Renal pelvis (tissue), 12 donors: ENCODE measurements at places on chromosomes 12 and 14. TPM values are rescaled to one million over a fixed set of nuclear protein-coding genes. Genes with fewer than 3 reads are reported as not detected.

The APOF gene
- polyA plus RNA-seq = 0.11 TPM

The TRHDE gene
- 23.8 TPM for polyA plus RNA-seq

- DNase-seq = no peak
Measured at GRCh38 chr12:91226951-91227350, 44.3 kb upstream of the DCN start.

The ACOT6 gene
- polyA plus RNA-seq = 0.38 TPM

The NRL gene
- 2.9 TPM for polyA plus RNA-seq

The UNC79 gene
- polyA plus RNA-seq = 1.5 TPM

The SLCO1A2 gene
- 0.28 TPM for polyA plus RNA-seq

DNA sequence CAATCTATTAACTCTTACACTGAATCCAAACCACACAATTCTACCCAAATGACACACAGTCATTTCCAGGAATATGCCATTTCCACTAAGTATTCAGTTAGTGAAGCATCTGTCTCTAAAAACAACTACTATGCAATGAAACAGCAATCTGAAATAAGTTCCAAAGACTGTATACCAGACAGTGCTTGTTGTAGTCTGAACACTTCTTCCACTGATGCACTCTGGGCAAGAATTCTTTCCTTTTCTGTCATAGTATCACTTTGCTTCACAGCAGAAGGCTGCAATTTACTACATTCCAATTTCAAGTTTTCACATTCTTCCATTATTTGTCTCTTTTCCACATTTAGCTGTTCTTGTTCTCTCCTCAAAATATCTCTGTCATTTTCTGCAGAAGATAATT is 25.8 kb downstream of the TRIP11 start:
- DNase-seq = no peak

The EID3 gene
- 4.5 TPM for polyA plus RNA-seq

DNA sequence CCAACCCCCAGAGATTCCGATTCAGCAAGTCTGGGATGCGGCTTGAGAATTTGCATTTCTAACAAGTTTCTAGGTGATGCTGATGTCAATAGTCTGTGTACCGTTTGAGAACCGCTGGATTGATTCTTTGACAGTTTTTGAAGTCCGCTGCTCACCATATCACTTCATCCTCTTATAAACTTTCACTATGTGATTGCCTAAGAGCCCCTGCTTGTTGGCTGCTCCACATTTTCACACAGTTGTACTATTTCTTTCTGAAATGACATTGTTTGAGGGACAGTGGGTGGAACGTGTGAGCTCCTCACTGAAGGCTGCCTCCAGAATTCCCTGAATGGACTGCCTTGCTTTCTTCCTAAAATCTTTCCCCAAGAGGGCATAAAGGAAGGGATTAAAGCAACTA is 7.7 kb downstream of the C3AR1 start:
- no peak for DNase-seq

The ZFHX2 gene
- polyA plus RNA-seq = 12.4 TPM

The EIF5 gene
- polyA plus RNA-seq = 257 TPM

DNA sequence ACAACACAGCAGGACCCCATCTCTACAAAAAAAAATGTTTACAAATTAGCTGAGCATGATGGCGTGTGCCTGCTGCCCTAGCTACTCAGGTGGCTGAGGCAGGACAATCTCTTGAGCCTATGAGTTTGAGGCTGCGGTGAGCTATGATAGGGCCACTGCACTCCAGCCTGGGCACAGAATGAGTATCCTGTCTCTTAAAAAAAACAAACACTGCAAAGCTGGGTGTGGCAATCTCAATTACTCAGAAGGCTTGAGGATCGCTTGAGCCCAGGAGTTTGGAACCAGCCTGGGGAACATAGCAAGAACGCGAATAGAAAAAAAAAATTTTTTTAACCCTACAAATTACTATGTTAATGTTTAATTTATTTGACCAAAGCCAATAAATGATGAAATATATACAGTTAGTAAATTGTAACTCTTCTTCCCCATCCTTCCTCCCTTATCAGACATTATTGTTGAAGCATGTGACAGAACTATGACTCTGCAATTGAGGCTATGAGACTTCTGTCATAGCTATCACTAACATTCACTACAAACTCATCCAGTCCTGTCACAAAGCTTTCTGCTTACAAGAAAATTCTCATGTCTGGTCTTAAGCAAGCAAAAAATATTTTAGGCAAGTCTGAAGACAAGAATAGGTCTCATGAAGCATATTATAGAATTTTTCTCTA is 9.8 kb downstream of the BTBD7 start:
- DNase-seq = no peak

The GRIP1 gene
- polyA plus RNA-seq = 29.2 TPM

The RILPL1 gene
- polyA plus RNA-seq = 20.5 TPM

The OR5AU1 gene
- 0.05 TPM for polyA plus RNA-seq

- no peak for DNase-seq
Measured at GRCh38 chr14:59187802-59188460, 536 bp upstream of the DAAM1 start.

DNA sequence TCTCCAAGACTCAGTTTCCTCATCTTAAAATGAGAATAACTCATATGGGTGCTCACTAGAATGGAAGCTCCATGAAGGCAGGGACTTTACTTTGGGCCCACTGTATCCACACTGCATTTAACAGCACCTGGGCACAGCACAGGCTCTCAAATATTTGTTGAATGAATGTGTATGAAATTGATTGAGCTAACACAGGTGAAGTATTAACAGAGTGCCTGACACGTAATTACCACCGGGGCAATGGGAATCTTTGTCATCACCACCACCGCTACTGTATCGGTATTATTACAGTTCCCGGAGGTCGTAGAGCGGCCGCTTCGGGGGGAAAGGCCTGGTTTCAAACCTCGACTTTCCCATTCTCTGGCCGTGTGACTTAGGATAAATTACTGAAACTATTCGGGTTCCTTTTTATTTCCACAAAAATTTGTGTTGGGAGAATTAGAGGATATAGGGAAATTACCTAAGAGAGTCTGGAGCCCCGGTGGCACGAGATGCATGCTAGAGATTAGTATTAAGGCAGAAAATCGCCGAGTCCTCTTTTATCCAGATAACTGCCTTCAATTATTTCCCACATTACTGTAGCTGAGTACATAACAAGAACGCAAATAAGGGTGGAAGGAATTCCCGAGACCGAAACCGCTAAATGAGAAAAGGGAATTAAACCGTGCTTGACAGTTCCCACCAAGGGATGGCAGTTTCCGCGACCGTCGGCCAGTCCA is 1.0 kb upstream of the RIC8B start:
- no peak for DNase-seq

- no peak for DNase-seq
Measured at GRCh38 chr12:130016986-130017385, 113.2 kb upstream of the TMEM132D start.

DNA sequence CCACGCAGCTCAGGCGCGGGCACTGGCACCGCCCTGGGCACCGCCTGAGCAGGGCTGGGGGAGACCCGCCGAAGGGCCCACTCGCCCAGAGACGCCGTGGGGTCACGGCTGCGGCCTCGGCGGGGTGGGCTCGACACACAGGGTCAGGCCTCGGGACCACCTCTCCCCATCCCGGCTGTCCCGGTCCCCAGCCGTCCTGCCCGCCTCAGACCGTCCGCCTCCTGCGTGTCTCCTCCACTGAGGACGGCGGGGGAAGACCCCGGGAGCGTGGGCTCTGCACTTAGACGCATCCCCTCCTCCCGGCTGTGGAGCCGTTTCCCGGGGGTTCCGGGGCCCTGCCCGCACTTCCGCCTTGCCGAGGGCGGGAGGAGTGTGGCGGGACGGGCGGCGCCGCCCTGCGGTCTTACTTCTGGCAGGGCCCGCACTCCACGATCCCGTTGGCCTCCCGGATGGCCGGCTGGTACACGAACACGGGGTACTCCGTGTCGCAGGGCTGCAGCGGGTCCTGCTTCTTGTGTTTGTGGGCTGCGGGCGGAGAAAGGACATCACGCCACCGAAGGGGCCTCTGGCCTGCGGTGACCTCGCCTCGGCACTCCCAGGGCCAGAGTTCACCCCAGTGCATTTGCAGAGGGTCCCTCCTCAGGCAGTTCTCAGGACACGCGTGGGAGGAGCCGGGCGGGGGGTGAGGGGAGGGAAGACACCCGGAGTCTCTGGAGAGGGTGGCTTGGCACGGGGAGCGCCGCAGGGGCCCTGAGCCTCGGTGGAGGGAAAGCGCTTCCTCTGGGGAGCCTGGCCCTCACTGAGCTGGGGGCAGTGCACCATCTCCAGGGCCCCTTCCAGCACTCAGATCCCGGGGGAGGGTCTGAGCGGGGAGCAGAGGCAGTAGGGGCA is 23.1 kb upstream of the LRTM2 start:
- no peak for DNase-seq

GRCh38 chr12:109289551-109289950 is 19.5 kb downstream of the FOXN4 start:
- no peak for DNase-seq

- DNase-seq = no peak
Measured at GRCh38 chr12:100484183-100484886, 10.7 kb downstream of the NR1H4 start.

DNA sequence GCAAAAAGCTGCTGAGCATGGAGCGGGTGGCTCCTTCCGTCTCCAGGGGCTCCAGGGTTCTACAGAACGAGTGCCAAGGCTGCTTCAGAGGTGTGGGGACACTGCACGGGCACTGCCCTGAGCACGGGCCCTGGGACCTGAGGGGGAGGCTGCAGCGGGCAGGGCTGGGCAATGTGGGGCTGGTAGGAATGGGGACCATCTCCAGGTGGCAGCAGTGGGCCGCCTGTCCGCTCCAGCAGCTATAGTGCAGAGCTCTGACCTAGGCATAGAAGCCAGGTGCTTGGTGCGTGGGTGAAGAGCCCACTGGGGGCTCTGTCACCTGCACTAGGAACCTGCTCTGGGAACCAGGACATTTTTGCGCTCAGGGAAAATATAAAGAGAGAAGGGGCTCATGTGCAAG is 22.3 kb downstream of the HDAC7 start:
- no peak for DNase-seq

GRCh38 chr12:67741270-67741669 is 92.7 kb downstream of the DYRK2 start:
- no peak for DNase-seq

The ATP2B1 gene
- 103 TPM for polyA plus RNA-seq

GRCh38 chr12:123427036-123427769 is 9.3 kb downstream of the RILPL2 start:
- no peak for DNase-seq

The CLEC4D gene
- 0.49 TPM for polyA plus RNA-seq

DNA sequence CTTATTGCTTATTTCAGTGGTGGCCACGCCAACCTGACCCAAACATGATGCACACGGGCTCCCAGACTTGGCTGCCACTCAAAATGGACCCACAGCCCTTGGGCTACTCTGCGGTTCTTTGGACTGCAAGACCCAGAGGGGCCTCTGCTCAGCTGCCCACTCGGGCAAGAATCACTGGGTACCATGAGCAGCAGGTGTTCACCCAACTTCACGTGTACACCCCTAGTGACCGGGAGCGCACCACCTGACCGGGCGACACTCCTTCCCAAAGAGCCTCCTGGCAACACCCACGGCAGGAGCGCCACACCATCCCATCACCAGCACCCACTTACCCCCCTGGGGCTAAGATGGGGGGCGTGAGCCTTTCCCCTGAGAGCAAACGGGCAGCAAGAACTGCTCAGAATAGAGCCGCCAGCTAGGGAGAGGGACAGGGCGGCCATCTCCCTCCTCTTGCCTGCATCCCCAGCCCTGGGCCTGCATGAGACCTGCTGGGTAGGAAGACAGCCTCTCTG is 32.0 kb downstream of the CCNK start:
- DNase-seq = no peak

GRCh38 chr14:35661875-35662274 is 127.9 kb downstream of the INSM2 start:
- no peak for DNase-seq

The ZC3H10 gene
- polyA plus RNA-seq = 6.9 TPM

DNA sequence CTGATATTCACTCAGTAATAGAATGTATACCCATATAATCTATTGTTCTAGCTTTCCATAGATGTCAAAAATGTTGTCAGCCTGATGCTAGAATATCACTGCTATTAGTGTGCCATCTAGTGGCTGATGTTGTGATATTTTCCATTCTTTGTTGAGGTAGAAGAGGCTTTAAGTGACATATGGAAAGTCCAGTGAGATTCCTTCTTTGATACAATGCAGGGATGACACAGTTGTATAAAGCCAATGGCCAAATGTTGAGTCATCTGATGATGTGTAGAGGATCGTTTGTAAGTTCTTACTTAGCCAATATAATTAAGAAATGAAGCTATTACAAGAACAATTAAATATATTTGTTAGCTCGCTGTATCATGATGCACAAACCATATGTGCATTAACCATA is 58.1 kb upstream of the PCED1B start:
- DNase-seq = peak; percentile 42

- no peak for DNase-seq
Measured at GRCh38 chr12:111767362-111768158, 827 bp downstream of the ALDH2 start.

The RHEBL1 gene
- 2.1 TPM for polyA plus RNA-seq

The FAR2 gene
- 39.3 TPM for polyA plus RNA-seq

GRCh38 chr14:105877645-105878044 is 351.3 kb downstream of the TMEM121 start:
- no peak for DNase-seq

DNA sequence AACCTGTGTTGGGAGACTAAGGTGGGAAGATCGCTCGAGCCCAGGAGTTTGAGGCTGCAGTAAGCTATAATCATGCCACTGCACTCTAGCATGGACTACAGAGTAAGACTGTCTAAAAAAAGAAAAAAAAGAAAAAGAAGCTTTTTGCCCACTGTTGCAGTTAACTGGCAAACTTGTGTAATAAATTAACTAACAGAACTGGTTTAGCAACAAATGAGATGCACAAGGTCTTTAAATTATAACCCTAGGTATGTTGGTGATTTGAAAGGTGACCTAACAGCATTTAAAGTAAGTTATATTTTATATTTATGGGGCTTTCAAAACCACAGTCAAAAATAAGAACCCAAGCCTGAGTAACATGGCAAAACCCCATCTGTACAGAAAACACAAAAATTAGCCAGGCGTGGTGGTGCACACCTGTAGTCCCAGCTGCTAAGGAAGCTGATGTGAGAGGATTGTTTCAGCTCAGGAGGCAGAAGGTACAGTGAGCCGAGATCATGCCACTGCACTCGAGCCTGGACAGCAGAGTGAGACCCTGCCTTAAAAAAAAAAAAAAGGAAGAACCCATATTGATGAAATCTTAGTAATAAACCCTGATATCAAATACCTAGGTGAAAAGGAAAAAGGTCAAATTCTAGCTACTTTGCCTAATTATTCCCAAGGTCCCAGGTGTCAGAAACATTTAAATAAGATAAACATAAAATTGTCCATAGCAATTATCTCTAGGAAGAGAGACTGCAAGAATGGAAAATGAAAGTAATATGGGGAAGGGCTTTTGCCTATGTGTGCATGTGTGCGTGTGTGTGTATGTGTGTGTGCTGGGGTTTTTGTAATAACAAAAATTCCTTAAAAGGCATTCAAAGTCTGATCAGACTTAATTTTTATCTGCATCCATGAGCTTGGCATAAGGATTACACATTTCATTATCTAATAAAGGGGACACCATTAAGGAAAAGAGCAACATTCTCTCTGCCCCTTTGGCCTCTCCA is 15.4 kb downstream of the SYNE2 start:
- no peak for DNase-seq

- DNase-seq = no peak
Measured at GRCh38 chr12:19110221-19110940, 19.2 kb upstream of the PLEKHA5 start.
